ENCODE measurements at places on chromosomes 5 and 9.
A peak's percentile ranks its signal among the peaks of the same experiment; 100 is the strongest.

DNA sequence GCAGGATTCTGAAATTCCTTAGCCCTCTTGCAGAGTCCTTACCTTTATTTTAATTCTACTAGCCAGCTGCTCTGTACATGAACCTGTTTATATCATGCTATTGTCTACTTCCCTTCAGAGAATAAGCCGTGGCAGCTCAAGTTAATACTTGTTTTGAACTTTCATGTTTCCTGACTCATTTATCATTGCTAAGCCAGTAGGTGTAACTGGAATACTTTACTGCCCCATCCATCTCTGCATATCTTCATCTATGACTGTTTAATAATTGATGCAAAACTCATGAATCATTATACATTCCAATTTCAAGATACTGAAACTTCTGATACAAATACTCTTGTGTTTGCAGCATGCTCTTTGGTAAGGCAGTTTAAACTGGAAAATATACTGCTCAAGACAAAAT, 174.7 kb downstream of the PPP2R2B start:
- no peak for DNase-seq

- peak; percentile 11 for DNase-seq
Measured at GRCh38 chr5:73694089-73694488, 68.1 kb downstream of the ARHGEF28 start.

DNA sequence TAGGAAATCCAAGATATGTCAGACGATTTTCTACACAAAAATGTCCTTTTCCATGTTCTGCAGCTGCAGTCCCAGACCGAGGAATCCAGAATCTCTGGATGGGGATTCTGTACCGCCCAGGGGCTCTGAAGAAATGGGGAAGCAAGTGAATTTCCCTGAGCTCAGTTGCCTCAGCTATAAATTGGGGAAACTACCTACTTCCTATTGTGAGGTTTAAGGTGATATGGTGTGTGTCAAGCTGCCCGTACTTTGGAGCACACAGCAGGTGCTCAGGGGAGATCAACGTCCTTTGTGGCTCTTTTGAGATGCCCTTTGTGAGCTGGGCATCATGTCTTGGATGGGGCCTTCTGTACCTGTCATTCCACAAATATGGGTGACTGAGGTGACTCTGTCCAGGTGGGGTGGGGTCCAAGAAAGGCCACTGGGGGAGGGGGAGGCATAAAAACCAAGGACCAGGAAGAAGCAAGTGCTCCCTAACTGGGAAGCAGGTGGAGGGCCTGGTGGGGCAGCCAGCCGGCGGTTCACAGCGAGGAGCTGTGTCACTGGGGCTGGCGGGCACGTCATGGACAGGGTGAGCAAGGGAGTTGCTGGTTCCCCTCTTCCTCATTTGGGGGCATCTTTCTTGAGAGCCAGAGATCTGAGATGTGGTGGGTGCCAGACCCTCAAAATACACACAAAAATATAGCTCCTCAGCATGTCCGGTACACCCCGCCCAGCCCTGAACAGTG, 116.0 kb downstream of the CRB2 start:
- DNase-seq, result no peak

- DNase-seq, result no peak
Measured at GRCh38 chr5:85096421-85096820, 711.7 kb upstream of the EDIL3 start.

- no peak for DNase-seq
Measured at GRCh38 chr9:93577975-93578682, 1.7 kb downstream of the PHF2 start.

DNA sequence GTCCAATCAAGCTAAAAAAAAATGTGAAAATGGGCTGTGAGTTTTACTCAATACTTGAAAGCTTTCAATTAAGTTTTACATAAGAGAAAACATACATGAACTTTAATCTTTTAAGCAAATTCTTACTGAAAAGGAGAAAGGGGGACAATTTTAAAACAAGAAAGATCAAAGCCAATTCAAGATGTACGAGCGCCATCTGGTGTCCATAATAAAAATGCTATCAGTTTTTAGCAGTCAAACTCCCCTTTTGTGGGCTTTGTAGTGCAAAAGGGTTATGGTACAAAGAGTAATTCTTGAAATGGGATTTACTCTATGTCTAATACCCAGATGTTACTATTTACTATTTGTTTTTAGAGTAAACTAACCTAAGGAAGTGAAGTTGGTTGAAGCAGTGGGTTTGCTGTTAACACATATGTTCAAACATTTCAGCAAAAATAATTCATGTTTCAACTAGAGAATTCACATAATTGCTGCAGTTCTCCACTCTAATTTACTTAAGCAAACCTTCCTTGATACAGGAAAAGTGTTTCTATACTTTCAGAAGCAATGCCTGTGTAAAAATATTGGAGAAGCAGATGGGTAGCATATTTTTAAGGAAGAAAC, 228.2 kb upstream of the TYRP1 start:
- DNase-seq, result peak; percentile 6

GRCh38 chr5:174418809-174419539, 305.4 kb upstream of the MSX2 start:
- DNase-seq, result no peak

GRCh38 chr5:89059274-89059673, 176.3 kb upstream of the MEF2C start:
- no peak for DNase-seq

DNA sequence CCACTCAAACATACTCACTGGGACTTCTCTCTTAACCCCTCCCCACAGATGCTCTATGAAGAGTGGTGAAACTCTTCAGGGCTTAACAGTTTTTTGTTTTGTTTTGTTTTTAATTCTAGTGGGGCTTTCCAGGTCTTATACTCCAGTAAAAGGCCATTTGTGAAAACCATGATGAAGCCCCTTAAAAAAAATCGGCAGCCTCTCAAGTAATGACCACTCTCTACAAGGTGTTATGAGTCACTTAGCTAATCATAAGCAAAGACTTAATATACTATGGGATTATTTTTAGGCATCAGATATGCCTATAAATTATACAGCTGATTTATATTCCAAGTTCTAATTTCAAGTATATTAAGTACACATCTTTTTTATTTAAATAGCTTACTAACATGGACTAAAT, 607.9 kb downstream of the RAB3C start:
- DNase-seq, result no peak

DNA sequence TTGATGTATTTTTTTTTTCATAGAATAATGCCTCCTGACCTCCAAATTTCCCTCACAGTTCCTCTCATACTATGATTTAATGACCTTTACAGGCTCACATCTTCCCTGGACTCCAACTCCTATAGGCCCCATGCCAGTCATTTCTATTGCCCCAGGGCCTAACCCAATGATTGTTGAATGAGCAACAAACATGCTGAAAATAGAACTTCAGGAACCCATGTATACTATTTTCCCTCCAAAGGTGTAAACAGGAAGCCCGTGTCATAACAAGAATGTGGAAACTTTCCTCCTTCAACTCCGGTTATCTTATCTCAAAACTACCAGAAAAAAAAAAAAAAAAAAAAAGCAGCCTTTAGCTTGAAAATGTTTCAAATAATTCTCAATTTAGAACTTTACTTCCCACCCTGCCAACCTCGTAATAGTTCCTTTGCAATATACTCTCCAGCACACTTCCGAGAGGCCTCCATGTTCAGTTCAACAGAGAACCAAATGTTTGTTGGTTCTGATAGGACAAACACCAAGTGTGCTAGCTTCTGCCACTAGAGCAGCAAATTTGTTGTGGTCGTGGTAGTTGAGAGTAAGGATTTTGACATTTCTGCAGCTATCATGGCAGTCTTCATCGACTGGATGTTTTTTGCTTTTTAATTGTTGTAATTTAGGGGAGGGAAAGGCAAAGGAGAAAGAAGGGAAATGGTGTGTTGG, 25.8 kb downstream of the TRPM6 start:
- no peak for DNase-seq

DNA sequence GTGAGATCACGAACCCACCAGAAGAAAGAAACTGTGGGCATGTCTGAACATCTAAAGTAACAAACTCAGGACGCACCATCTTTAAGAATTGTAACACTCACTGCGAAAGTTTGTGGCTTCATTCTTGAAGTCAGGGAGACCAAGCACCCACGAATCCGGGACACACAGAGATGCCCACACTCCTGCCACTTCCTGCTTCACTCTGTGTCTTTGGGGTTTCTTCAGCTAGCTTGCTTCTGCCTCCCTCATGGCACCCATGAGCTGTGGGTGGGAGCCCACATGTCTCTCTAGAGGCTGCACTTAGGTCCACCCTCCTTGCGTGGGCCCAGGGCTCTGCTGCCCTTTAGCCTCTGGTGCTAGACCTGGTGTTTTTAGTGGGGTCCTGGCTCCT, 61.2 kb upstream of the CNOT6 start:
- no peak for DNase-seq

GRCh38 chr9:124802426-124802825, 25.5 kb downstream of the OLFML2A start:
- DNase-seq, result no peak

- DNase-seq, result no peak
Measured at GRCh38 chr9:4946937-4947336, 38.1 kb upstream of the JAK2 start.

DNA sequence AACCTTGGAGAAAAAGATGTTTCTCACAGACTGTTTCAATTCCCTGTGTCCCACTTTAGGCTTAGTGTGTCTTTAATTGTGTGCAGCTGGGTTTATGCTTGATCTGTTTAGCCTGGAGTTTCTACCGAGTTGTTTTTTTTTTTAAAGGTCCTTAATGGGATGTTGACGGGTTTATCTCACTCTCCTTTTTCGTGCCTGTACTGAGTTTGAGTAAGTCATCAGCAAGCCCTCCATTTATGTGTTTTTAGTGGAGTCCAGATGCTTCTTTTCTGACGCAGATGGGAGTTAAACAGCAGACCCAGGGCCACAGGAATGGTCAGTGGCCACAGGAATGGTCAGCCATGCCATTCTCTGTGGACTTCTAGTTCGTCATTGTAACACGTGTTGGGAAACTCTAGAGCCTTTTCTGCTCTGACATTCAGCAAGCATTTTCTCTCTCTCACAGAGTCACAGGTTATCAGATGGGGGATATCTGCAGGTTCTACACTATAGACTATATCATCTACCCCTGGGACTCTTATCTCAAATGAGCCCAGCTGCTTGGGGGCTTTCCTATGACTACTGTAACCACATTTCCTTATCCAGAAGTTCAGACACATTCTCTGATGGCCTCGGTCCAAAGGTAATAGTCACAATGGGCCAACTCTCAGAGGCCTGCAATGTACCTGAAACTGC, 190.5 kb downstream of the TTLL11 start:
- DNase-seq, result no peak

- peak; percentile 34 for DNase-seq
Measured at GRCh38 chr5:143008809-143009521, 238.8 kb downstream of the ARHGAP26 start.
